Activated T-helper 1 cell treated with anti-CD3 and anti-CD28 coated beads, Interleukin-2, amount 50 U/mL, for 16 hours (primary cell): ENCODE measurements at places on chromosomes 12 and 14.
A peak's percentile ranks its signal among the peaks of the same experiment; 100 is the strongest.

DNA sequence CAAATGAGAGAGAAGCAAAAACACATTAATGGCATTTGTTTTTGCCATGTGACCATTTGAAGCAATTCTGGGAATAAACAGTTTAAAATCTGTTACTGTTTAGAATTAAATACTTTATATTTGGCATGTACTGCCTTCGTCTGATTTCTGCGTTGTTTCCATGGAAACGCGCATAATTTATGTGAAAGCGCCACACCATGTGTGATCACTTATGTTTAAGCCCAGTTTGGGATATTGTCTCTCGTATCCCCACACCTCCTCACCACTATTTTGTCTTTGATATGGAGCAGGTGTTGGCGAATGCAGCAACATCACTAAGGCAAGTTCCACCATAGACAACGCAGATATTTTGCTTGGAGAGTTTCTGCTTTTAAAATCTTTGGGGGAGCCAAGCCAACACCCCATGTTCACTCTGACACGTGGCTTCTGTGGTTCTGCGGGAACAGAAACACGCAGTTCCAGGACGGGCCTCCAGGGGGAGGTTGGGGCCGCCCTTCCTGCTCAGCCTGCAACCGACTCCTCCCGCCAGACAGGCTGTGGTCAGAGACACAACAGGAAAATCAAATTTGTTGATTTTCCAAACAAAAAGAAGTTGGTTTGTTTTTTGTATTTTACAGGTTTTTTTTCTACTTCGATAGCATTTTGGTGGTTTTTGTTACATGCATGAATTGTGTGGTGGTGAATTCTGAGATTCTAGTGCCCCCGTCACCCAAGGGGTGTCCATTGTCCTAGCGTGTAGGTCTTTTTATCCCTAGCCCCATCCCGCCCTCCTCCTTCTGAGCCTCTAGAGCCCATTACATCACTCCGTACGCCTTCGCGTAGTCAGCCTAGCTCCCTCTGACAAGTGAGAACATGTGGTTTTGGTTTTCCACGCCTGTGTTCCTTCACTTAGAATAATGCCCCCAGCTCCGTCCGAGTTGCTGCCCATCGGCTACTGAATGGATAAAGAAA is 101.9 kb upstream of the SFSWAP start:
- DNase-seq, result peak; percentile 38

DNA sequence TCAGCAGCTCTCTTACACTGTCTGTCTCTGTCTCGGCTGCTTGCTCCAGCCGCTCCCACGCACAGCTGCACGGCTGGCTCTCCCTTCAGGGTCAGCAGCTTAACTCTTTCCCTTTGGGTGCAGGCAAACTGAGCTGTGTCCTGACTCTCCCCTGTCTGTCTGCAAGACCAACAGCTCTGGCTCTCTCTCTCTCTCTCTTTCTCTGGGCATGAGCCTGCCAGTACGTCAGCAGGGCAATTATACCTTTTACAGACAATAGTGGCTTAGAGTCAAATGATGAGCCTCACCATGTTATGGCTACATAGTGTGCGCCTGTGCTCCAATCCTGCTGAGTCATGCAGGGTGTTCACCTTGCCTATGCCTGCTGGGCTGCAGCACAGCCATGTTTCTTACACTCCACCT is 120.5 kb upstream of the DDHD1 start:
- DNase-seq, result no peak

- no peak for DNase-seq
Observed at GRCh38 chr12:13313886-13314285, 117.4 kb downstream of the EMP1 start.

- DNase-seq, result peak; percentile 28
Observed at GRCh38 chr14:105315211-105315721, 718 bp downstream of the PACS2 start.

DNA sequence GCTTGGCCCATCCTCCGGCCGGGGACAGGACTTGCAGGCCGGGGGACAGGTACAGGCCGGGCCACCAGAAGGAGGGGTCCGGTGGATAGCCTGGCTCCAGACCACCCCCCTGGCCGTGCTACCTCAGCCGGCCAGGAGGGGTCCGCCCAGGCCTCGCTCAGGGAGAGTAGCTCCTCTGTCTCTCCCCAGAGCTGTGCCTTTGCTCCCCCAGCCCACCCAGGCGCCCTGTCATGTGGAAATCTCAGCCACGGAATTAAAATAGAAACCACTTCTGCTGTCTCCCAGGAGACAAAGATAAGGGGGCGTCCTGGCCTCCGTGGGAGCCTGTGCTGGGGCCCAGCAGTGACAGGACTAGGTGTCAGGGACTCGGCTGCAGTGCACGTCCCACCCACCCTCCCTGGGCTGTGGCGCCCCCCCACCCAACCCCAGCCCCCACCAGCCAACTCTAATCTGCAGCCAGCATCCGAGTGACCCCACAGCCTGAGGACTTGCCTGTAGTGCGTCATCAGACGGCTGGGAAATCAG is 3.3 kb upstream of the CRIP2 start:
- no peak for DNase-seq

DNA sequence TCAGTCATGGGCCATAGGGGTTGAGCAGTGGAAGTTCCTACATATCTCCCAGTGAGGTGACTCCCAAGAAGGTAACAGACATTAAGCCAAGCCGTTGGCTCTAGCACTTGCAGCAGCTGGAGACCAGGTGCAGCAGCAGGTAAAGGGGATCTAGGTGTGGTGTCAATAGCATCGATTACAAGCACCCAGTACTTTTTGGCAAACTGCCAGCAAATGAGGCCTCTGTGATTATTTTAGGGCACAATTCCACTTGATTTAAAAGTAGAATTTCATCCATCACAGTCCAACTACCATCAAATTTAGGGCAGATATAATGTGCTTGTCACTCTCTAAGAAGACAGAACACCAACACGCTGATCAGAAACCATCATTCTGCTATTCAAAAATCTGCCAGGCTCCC is 224.1 kb upstream of the EGLN3 start:
- DNase-seq, result no peak

DNA sequence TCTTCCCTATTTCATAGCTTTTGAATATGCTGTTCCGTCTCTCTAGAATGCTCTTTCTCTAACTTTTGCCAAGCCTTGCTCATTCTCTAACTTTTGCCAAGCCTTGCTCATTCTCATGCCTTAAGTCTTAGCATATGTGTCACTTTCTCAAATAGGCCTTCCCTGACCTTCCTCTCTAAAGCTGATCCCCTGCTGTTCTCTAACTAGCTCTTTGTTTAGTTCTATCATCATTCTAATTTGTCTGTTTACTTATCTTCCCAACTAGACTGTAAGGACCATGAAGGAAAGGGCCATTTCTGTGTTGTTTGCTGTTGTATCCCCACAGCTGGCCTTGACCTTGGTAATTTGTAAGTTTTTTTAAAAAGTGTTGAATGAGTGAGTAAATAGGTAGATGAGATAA is 71.1 kb downstream of the ZNF641 start:
- no peak for DNase-seq

GRCh38 chr12:12717586-12718380 is 615 bp downstream of the CDKN1B start:
- no peak for DNase-seq

DNA sequence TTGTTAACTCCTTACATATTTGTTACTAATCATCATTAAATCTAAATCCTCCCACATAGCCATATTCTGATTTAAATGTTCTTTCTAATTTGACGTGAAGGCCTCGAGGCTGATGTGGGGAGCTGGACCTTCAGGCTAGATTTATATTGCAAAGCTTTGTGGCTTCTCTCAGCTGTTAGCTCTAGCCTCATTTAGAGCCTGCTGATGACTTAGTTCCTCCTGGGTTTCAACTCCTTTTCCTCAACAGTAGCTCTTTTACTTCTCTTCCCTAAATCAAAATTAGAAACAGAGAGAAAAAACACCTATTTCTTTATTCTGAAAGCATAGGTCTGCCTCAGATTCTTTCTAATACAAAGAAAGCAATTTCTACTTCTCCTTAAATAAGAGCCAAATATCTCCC is 477.5 kb upstream of the CCDC196 start:
- no peak for DNase-seq

GRCh38 chr12:111010061-111010460 is 89.7 kb upstream of the MYL2 start:
- DNase-seq, result no peak

- peak; percentile 64 for DNase-seq
Observed at GRCh38 chr12:104695453-104696148, 238.9 kb downstream of the CHST11 start.

DNA sequence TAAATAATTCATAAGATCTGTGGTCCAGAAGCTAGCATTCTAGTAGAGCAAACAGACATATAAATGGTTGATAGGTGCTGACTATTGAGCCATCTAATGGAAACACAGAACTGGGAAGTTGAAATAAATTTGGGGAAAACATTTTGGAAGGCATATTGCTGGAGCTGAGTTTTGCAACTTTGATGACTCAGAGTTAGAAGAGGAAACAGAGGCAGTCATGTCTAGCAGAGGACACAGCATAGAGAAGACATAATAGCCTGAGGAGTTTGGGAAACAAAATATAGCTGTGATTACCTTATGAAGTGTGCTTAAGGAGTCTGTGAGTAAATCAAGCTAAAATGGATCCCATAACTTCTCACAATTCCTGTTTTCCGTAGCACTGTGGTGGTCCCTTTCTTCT is 86.9 kb upstream of the FLRT2 start:
- no peak for DNase-seq

- DNase-seq, result no peak
Observed at GRCh38 chr12:25493682-25494081, 59.4 kb downstream of the LMNTD1 start.
